ENCODE measurements at places on chromosomes 2 and 18.

DNA sequence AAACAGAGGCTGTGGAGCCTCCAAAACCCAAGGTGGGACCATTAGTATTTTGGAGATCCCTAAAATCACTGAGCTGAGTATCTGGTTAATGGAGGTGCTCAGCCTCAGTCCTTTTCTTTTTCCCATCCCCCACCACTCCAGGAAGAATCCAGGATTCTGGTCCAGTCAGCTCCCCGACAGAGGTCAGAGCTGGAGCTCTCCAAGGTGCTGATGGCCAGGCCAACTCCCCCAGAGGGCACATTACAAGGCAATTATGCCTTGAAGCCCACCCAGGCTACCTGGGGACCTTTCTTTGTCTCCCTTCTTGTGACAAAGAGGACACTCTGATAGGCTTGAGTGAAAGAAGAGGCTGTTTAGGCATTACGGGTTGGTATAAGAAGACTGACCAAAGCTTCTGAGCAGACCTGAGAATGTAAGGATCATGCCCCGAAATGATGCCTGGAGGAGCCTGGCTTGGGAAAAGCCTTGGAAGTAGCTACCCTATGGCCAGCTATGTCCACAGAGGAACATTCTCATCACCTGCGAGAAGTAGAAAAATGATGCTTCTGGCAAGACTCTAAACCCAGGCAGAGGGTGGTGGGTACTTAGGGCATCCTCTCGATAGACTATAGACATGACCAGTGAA lies 102.5 kb upstream of the LDAH start:
- no peak for DNase-seq

DNA sequence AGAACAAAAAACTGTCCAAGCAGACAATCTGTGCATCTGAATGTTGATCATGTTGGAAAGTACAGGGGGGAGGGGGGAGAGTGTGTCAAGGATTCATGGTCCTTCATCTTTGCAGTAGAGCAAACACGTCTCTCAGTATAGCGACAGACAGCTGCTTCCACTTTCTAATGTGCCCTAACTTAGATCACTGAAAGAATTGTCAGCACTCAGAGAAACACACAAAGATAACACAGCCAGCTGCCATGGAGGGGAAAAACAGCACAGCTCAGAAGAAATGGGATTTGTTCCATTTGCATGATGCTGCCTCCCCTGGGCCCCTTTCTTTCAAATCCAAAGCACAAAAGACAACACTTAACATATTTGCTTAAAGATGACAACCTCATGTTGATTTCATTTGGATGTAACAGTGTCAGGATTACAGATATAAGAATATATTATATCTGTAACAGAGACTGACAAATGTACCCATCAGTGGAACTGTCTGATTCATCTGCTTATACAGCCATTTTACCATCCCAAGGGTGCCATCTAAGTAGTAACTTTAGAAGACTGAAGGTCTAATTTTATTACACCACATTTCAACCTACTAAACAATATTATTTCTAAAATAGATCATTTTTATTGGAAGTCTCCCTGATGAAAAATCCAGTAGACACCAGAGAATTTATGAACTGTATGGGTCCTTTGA lies 17.7 kb downstream of the FIGN start:
- no peak for DNase-seq

- no peak for DNase-seq
Observed at GRCh38 chr2:143844986-143845385, 674.9 kb downstream of the ZEB2 start.

GRCh38 chr2:150924878-150925277 lies 336.8 kb downstream of the RBM43 start:
- DNase-seq: no peak

- DNase-seq: no peak
Observed at GRCh38 chr2:174597009-174597344, 627 bp downstream of the WIPF1 start.

GRCh38 chr2:229129738-229130371 lies 141.2 kb downstream of the PID1 start:
- no peak for DNase-seq

DNA sequence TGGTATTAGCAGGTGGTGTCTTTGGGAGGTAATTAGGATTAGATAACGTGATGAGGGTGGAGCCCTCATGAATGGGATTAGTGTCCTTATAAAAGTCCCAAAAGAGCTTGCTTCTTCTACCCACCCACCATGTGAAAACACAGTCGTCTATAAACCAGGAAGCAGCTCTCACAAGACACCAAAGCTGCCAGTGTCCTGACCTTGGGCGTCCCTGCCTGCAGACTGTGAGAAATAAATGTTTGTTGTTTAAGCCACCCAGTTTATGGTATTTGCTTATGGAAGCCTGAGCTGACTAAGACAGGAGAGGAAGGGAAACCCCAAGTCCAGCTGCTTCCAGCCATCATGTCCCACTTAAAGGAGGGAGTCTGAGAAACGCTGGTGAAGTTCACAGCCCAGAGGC lies 13.6 kb downstream of the ADI1 start:
- no peak for DNase-seq

- no peak for DNase-seq
Observed at GRCh38 chr2:218642786-218643185, 16.6 kb downstream of the ZNF142 start.

- no peak for DNase-seq
Observed at GRCh38 chr2:19256121-19256601, 102.3 kb downstream of the OSR1 start.

GRCh38 chr2:154978244-154978643 lies 279.7 kb downstream of the KCNJ3 start:
- DNase-seq: no peak

DNA sequence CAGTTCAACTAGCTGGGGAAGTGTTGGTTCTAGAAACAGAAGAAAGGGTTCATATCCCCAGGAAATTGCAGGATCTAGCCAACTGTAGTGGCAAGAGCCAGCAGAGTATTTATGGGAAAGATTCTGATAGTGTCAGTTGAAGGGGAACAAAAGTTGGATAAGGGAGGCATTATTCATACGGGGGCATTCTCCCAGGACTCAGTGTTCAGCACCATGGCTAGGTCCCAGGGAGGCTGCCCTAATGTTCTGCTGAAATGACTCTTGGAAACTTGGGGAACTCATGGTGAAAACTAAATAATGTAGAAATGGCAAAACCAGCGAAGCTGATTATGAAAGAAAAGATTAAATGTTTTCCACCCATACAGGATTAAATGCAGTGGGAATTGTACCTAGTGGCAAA lies 543.7 kb downstream of the TRIB2 start:
- DNase-seq: no peak

- DNase-seq: no peak
Observed at GRCh38 chr18:10487154-10487553, 32.7 kb downstream of the APCDD1 start.

DNA sequence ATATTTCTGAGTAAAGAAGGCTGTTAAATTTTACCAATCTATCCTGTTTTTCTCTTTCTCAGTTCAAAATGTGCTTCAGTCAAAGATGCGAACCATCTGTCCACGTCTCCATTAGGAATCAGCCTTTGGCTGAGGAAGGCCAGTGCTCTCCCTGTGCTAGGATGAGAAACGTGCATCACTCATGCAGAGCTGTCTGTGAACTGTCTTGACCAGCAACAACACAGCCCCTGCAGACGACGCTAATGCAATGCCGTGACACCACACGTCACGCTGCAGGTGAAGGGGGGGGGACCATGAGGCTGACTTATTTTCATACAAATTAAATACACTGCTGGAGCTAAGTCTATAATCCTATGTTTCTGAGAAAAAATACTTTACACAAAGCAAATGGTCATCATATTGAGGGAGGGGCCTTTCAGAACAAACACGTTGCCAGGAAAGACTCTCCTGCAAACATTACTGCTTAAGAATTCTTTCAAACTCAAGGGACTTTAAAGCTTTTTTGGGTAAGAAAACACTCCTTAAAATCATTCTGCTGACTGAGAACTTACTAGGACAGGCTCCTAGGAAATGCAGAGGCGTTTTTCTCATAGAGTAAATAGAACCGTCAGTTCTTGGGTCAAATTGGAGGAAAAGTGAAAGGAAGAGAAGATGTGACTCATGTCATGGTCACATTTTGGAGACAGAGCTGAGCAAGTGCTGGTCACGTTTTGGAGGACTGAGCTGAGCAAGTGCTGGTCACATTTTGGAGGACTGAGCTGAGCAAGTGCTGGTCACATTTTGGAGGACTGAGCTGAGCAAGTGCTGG lies 97.0 kb downstream of the MBP start:
- DNase-seq: no peak

GRCh38 chr2:147575106-147575505 lies 269.7 kb upstream of the ACVR2A start:
- DNase-seq: no peak

- no peak for DNase-seq
Observed at GRCh38 chr2:178782236-178782635, 25.0 kb downstream of the TTN start.

GRCh38 chr2:126652323-126652891 lies 3.6 kb upstream of the GYPC start:
- DNase-seq: no peak

Data from stimulated activated naive CD4-positive, alpha-beta T cell treated with Interleukin-2 at 50 U/mL for 16 hours (primary cell).